ENCODE measurements at places on chromosomes 4 and X. TPM values are rescaled to one million over a fixed set of nuclear protein-coding genes. Genes with fewer than 3 reads are reported as not detected.

GRCh38 chr4:111639120-111639690, 506.0 kb upstream of the FAM241A start:
- no peak for DNase-seq

- no peak for DNase-seq
Measured at GRCh38 chr4:108619372-108620100, 840 bp upstream of the RPL34 start.

- no peak for DNase-seq
Measured at GRCh38 chr4:72031868-72032608, at the start of gene NPFFR2. Gene NPFFR2 (plus strand): TSS chr4:72032000. CDS start chr4:72128592, 96,592 bp downstream.

- DNase-seq = no peak
Measured at GRCh38 chr4:169037506-169037905, 27.5 kb upstream of the CBR4 start.

- no peak for DNase-seq
Measured at GRCh38 chrX:38939067-38939466, 137.8 kb downstream of the MID1IP1 start.

GRCh38 chr4:80156410-80156809, 40.9 kb upstream of the PRDM8 start:
- no peak for DNase-seq

DNA sequence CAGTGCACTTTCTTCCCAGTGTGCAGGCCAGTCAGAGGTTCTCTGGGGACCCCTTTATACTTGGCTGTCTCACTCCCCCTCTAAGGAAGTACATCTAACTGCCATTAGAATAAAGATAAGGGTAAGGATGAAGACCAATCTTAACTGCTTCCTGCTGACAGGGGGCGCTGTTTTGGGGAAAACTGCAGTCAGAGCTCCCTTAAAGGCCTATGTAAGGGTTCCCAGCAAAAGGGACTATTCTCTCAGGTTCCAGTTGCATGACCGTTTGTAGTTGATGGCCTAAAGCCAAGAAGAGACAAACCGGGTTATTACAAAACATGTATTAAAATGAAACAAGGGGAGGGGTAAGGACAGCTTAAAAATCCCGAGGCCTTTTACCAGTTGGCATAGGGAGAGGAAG, 115.6 kb upstream of the SPIN4 start:
- no peak for DNase-seq

DNA sequence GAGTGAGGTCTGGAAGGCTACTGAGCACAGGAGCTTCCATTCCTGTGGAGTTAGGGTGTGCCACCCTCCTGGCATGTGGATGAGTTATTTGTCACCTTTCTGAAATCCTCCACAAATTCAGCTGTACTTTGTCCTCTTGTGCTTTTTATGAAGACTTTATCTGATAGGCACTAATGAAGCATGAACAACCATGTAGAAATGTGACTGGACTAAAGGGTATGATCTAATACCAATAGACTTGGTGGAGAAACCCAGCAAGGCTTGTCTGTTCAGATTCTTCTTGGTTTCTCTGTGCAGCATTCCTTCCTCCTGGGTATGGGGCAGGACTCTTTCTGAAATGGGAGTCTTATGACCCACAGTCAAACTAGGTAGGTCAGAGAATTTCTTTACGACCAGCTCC, 9.6 kb downstream of the NBDY start:
- no peak for DNase-seq

- no peak for DNase-seq
Measured at GRCh38 chr4:147044241-147044640, 98.6 kb upstream of the TTC29 start.

DNA sequence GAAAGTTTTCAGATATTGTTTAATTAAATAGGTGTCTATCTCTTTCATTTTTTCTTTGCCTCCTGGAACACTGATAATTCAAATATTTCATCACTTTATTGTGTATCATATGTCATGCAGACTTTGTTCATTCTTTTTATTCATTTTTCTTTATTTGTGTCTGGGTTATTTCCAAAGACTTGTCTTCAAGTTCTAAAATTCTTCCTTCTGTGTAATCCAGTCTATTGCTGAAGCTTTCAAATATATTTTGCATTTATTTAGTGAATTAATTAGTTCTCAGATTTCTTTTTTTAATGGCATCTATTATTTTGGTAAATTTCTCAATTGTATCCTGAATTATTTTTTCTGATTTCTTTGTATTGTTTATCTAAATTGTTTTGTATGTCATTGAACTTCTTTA, 70.1 kb downstream of the ZNF330 start:
- no peak for DNase-seq

DNA sequence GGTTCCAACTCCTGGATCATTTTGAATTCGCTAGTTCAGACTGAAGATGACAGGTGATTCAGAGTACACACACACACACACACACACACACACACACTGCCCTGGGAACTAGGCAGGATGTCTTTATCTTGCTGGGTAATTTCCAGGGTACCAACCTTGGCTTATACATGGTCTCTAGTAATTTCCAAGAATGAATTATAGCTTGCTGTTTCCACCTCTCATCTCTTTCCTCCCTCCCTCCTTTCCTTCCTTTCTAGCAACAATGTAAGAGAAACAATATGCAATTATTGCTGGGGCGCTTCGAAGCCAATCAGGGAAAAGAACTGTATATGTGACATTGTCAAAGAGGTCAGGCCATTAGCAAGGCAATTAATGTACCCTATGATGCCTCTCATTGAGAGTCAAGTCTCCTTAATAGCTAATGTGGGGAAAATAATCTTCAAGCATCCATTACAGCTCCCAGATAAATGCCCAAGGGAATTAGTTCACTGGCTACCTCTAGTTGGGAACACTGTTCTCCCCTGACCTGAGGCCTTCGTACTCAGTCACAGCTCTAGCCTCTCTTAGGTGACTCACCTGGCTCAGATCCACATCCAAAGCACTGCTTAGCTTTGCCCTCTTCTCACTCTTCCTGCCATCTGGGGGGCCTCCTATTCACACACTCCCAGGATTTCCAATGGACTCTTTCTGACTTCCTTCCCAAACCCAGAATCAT, 311.5 kb downstream of the PPP1R2C start:
- no peak for DNase-seq

GRCh38 chr4:43782391-43782790, 666.2 kb downstream of the KCTD8 start:
- no peak for DNase-seq

- no peak for DNase-seq
Measured at GRCh38 chr4:155509555-155509954, 132.8 kb upstream of the MAP9 start.

GRCh38 chr4:10085386-10085785, 31.2 kb downstream of the WDR1 start:
- no peak for DNase-seq

GRCh38 chr4:79597266-79597665, 189.2 kb upstream of the GK2 start:
- no peak for DNase-seq

DNA sequence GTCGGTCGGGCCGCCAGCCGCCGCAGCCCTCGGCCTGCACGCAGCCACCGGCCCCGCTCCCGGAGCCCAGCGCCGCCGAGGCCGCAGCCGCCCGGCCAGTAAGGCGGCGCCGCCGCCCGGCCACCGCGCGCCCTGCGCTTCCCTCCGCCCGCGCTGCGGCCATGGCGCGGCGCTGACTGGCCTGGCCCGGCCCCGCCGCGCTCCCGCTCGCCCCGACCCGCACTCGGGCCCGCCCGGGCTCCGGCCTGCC, 213 bp downstream of the NFKB1 start:
- DNase-seq = no peak

GRCh38 chr4:7731437-7731836, 208.2 kb downstream of the AFAP1 start:
- DNase-seq = no peak

- DNase-seq = no peak
Measured at GRCh38 chrX:108177351-108178142, 86.0 kb downstream of the ATG4A start.

GRCh38 chr4:183164963-183165362, 65.9 kb downstream of the WWC2 start:
- no peak for DNase-seq

GRCh38 chrX:134646691-134647090, 11.6 kb downstream of the PLAC1 start:
- DNase-seq = no peak

- DNase-seq = no peak
Measured at GRCh38 chr4:1300466-1301455, 11.1 kb downstream of the MAEA start.

GRCh38 chr4:44257461-44257860, 191.1 kb downstream of the KCTD8 start:
- no peak for DNase-seq

GRCh38 chr4:174047363-174047762, 236.1 kb downstream of the FBXO8 start:
- no peak for DNase-seq

DNA sequence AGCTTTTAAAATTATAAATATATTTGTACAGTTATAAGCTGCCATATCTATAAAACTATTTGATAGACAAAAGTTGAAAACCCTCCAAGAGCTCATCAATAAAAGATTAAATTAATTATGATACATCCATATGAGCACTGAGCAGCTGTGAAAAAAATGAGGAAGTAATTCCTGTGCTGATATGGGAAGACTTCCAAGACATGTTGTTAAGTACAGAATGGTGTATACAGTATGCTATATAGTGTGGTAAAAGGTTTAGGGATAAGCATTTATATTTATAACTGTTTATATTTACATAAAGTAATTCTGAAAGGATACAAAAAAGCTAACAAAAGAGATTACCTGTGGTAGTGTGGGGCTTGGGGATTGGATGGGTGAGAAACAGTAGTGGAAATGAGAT, 92.8 kb upstream of the BMP2K start:
- no peak for DNase-seq

DNA sequence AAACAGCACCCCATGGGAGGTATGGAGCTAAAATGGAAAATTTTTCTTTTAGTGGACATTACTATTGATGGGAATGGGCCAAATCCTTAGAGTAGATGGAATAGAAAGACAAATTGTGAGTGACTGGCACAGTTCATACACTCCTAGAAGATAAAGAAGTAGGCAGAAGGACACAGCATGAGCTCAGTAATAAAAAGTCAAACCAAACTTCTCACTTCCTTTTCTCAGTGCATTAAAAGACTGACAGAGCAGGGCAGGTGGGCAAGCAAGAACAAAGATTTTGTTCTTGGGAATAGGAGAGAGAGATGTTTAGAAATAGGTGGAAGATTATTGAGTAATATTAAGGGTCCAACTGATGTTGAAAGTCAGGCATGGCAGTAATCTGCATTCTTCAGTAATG, 132.5 kb downstream of the ATP10D start:
- DNase-seq = no peak

GRCh38 chr4:125316791-125317524, 2.2 kb downstream of the FAT4 start:
- DNase-seq = no peak

- DNase-seq = peak; percentile 10
Measured at GRCh38 chrX:48761674-48762471, at the start of gene GLOD5. Gene GLOD5 (plus strand): TSS chrX:48761747. CDS start chrX:48761791, 44 bp downstream.

GRCh38 chr4:41551536-41551935, 13.6 kb downstream of the LIMCH1 start:
- no peak for DNase-seq

GRCh38 chr4:145886871-145887240, 51.8 kb downstream of the ZNF827 start:
- no peak for DNase-seq

- no peak for DNase-seq
Measured at GRCh38 chrX:3545901-3546300, 167.5 kb downstream of the PRKX start.

Gene C4orf50
- polyA plus RNA-seq = 0.01 TPM

Gene TLR6
- 0.74 TPM for polyA plus RNA-seq

Gene ADAMTS3
- 9.8 TPM for polyA plus RNA-seq

Gene SLC26A1
- 7.7 TPM for polyA plus RNA-seq

Gene CLCN4
- 5.0 TPM for polyA plus RNA-seq

Gene ODAPH
- not detected for polyA plus RNA-seq

Gene LRAT
- polyA plus RNA-seq = 0.50 TPM

Gene EMCN
- 143 TPM for polyA plus RNA-seq

Gene GPC4
- polyA plus RNA-seq = 23.4 TPM

Gene POF1B
- polyA plus RNA-seq = 0.08 TPM

Gene TMPRSS11A
- not detected for polyA plus RNA-seq

Gene CXXC4
- polyA plus RNA-seq = 8.4 TPM

Gene MAMLD1
- 5.2 TPM for polyA plus RNA-seq

Gene LIMCH1
- polyA plus RNA-seq = 108 TPM

Gene FAM47E
- 7.2 TPM for polyA plus RNA-seq

Gene H2BW2
- 1.00 TPM for polyA plus RNA-seq

Gene PAGE4
- polyA plus RNA-seq = 0.62 TPM

Gene MAGEC2
- polyA plus RNA-seq = not detected

Gene F8A1
- 18.1 TPM for polyA plus RNA-seq

Gene CYTL1
- polyA plus RNA-seq = 8.5 TPM

Data from right renal cortex interstitium (tissue), 3 donors.